Erythroblast (primary cell): ENCODE measurements at places on chromosomes 4 and X.

- DNase-seq = no peak
Observed at GRCh38 chr4:76781698-76782595, 116.0 kb downstream of the SOWAHB start.

- DNase-seq = peak; percentile 15
Observed at GRCh38 chrX:13487731-13488505, 81.5 kb upstream of the EGFL6 start.

GRCh38 chr4:47326025-47326424 is 137.5 kb downstream of the COMMD8 start:
- DNase-seq = no peak

GRCh38 chrX:80929251-80929650 is 119.6 kb upstream of the BRWD3 start:
- DNase-seq = no peak

- DNase-seq = peak; percentile 64
Observed at GRCh38 chr4:10160281-10160856, 43.8 kb upstream of the WDR1 start.

- no peak for DNase-seq
Observed at GRCh38 chr4:37780444-37781130, 45.9 kb upstream of the PGM2 start.

DNA sequence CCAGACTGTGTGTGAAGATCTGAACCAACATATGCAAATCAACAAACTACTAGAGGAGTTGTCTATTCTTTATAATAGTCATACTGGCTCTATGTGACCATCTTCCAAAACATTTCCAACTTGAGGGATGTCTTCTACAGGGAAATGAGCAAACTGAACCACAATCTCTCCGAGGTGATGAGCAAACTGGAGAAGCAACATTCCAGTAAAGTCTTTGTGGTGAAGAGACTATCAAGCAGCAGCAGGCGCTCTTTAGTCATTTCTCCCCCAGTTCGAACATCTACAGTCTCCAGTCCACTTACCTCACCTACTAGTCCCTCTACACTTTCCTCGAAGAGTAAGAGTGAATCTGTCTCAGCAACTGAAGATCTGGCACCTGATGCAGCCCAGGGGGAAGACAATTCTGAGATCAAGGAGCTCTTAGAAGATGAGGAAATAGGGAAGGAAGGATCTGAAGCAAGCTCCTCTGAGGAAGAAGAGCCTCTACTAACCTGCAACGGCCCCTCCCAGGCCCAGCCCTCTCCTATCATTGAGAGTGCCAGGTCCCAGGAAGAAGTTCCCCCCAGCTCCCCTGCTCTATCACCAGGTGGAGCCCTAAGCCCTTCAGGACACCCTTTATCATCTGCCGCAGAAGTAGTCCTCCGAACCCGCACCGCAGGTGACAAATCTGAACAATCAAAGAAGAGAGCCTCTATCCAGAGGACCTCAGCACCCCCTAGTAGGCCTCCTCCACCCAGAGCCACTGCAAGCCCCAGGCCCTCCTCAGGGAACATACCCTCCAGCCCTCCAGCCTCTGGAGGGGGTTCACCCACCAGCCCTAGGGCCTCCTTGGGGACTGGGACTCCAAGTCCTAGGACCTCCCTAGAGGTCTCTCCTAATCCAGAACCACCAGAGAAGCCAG is 98.1 kb downstream of the HNRNPD start:
- no peak for DNase-seq

DNA sequence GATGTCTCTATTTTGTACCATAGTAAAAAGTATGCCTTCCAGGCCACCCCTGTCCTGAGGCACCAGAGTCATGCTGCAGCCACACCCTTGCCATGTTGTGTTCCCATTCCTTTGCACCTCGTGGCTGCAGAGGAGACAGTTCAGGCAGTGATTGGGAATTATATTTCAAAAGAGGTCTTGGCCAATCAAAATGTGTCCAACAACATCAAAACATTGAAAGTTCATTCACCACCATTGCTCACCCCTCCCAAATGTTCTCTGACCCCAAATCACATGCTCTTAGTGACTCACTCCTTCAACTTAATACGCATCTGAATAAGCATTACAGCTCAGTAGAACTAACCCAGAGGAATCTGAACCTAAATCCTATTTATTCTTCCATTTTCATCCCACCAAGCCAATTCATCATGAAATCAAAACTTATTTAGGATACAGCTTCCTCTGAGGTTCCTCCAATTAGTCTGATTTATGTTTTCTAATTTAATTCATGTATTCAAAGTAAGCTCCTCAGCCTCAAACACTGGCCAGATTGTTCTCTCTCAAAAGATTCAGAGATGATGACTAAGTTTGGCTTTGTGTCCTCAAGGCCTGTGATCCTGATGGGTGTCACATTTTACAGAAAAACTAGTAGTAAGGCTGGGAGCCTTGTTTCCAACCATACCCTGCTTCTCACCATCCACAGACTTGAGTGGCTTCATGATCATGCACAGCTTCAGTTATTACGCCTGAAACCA is 323.2 kb upstream of the INTU start:
- DNase-seq = no peak

- DNase-seq = peak; percentile 20
Observed at GRCh38 chrX:41116948-41117347, 31.7 kb downstream of the USP9X start.

GRCh38 chr4:79150820-79151416 is 174.9 kb downstream of the NAA11 start:
- DNase-seq = no peak

DNA sequence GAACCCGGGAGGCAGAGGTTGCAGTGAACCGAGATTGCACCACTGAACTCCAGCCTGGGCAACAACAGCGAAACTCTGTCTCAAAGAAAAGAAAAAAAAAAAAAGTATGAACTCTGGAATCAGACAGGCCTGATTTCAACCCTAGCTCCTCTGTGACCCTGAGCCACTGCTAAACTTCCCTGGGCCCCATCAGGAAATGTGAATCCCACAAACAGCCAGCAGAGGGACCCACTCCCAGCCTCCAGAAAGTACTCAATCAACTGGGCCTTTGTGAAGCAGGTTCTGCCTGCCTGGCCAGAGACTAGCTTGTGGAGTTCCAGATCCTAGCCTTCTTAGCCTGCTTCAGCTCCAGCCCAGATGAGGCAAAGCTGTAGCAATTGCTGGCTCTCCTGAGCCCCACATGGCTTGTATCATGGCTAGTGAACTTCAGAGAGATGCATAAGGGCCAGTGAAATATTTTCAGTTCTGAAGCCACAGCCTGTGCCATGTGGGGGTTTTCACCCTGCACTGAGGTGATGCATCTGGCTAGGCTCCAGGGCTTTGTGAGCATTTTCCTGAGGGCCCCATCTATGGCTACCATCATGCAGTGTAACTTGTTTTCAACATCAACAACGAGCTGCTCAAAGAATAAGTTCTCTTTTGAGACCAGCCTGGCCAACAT is 7.2 kb upstream of the IDS start:
- DNase-seq = peak; percentile 72

DNA sequence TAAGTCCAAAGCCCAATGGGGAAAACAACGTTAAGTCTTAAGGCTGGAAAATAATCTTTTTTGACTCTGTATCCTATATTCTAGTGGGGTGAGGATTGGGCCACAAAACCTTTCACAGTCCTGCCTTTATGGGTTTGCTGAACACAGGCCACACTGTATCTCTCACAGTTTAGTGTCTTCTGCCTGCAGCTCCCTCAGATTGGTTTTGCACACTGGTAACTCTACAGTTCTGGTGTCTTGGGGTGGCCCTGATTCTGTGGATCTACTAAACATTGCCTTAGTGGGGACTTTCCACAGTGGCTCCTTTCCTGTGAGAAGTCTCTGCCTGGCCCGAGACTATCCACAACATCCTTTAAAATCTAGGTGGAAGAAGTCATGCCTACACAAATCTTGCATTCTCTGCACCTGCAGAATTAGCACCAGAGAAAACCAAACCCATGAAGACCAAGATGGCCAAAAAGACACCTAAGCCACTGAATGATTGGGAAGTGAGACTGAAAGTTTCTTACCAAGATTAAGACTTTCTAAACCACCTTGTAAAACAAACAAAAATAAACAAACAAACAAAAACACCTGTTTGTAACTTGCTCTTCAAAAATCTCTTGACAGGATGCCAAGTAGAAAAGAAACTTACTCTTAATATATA is 150.4 kb upstream of the PCDH10 start:
- DNase-seq = no peak

DNA sequence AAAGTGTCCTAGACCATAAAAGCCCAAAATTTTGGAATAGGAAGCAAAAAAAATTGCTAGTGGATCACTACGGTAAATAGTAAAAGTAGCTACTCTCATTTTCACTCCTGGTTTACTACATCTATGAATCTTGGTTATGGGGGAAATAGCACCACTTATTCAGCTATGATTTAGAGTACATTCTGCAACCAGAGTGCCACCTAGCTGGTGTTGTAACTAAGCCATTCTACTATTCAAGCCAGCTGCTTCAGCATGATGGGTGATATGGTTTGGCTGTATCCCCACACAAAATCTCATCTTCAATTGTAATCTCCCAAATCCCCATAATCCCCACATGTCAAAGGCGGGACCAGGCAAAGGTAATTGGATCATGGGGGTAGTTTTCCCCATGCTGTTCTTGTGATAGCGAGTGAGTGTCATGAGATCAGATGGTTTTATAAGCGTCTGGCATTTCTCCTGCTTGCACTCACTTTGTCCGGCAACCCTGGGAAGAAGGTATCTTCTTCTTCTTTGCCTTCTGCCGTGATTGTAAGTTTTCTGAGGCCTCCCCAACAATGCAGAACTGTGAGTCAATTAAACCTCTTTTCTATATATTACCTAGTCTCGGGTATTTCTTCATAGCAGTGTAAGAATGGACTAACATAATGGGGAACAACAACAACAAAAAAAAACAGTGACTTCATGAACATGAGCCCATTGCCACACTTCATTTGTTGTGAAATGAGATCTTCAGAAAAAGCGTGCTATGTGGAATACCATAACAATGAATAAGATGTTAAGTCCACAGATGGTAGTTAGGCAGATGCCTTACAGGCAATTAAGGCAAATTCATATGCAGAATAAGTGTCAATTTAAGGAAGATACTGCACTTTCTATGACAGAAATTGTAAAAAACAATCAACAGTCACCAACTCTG is 280.1 kb downstream of the PABPC4L start:
- DNase-seq = peak; percentile 1

DNA sequence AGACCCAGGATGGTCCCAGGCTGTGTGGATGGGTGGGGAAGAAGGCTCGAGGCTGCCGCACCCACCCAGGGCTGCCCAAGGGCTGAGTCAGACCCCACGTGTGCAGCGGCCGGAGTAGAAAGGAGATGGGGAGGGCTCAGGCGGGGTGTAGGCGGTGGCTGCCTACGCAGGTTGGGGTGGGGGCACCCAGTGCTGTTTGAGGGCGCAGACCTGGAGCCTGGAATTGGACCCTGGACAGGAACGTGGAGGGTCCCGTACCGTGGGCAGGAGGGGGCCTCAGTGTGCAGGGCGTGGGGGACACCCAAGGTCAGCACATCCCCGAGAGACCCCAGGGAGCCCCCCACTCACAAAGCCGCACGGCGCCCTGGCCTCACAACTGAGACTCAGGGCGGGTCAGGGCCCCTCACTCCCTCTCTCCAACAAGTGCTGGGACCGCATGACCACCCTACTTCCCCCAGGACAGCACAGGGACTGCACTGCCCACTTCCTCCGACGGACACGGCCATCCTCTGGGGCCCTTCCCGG is 79.9 kb downstream of the FAM53A start:
- no peak for DNase-seq

GRCh38 chr4:152619556-152619955 is 60.2 kb downstream of the TMEM154 start:
- no peak for DNase-seq

DNA sequence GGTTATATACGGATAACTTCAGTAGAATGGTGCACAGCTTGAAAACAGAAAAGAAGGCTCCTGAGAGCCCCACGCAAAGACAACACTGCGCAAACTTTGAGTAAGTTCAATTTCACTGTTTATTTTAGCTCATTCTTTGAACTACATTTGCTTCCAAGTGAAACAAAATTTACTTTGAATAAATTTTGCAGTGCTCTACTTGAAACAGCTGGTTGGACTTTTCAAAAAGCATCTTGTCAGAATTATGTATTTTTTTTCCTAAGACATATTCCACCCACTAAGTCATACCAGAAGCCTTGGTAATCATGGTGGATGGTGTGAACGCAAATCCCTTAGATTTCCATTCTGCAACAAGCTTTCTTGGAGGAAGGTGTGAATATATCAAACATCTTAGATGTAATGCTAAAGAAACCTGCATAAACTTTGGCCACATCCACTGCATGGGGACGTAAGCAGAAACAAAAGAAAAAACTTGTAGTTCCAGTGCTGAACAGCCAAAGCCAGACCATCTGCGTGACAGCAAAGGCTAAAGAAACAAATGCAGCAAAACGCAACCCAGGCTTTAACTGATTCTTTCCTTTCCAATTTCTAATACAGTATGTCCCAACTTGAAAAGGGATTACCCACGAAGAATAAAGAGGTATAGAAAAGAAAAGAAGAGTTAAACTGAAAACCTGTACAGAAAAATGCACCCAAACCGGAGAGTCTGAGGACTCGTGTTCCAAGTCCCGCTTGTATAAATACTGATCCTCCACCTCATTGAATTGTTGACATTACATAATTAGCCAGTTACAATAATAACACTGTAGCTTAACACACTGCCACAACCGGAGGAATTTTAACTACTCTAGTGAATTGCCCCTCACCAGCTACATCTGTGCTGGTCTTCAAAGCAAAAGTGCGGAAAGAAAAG is 90.9 kb downstream of the SH3RF1 start:
- no peak for DNase-seq

- no peak for DNase-seq
Observed at GRCh38 chrX:54808109-54808604, 612 bp downstream of the MAGED2 start.
